Bronchial smooth muscle cell (primary cell): ENCODE measurements at places on chromosomes 1 and 21. TPM values are rescaled to one million over a fixed set of nuclear protein-coding genes. Genes with fewer than 3 reads are reported as not detected.

SLC2A5 gene
- total RNA-seq = 1.6 and 2.0 TPM in 2 replicates

F13B gene
- total RNA-seq = not detected in 2 replicates

FDPS gene
- total RNA-seq = 132 and 244 TPM in 2 replicates

S100PBP gene
- total RNA-seq = 37.0 and 59.8 TPM in 2 replicates

OLFML2B gene
- total RNA-seq = 5.5 and 6.8 TPM in 2 replicates

MAP3K7CL gene
- 1.1 and 3.0 TPM in 2 replicates for total RNA-seq
